Activated T-helper 2 cell treated with anti-CD3 and anti-CD28 coated beads, Interferon-gamma antibody, Interleukin-2, Interleukin-4, amounts not matched to agents 10 μg/mL and 5 μg/mL and 100 μg/mL, durations not matched to agents 14 hours and 24 hours and 36 hours (primary cell): ENCODE measurements at places on chromosomes 2 and 18. TPM values are rescaled to one million over a fixed set of nuclear protein-coding genes. Genes with fewer than 3 reads are reported as not detected.

DNA sequence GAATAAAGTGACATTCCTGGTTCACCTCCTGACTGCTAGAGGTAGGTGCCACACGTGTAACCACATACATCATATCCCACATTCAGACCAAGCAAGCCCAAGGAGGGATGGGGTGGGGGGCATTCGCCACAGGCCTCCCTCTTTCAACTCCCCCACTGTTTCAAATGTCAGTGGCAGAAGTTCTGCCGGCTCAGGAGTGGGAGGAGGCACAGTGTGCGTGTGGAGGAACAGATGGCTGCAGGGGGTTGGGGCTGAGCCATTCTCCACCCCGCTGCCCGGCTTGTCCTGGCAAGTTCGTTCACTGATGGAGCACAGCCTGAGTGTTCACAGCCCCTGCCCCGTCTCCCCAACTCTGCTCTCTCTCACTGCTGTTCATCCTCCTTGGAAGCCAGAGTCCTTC, 75.4 kb upstream of the TANC1 start:
- H3K36me3 ChIP-seq: peaks cover 5% of the 10 kb centered on the region
- H3K4me3 ChIP-seq: no peak overlapping the region
- no peak overlapping the region for H3K27ac ChIP-seq
- no peak for DNase-seq
- H3K4me1 ChIP-seq: peaks cover 3% of the 10 kb centered on the region

LAMA3 gene
- 0.05 TPM in 1 of 2 replicates, not detected in the other for total RNA-seq

DNA sequence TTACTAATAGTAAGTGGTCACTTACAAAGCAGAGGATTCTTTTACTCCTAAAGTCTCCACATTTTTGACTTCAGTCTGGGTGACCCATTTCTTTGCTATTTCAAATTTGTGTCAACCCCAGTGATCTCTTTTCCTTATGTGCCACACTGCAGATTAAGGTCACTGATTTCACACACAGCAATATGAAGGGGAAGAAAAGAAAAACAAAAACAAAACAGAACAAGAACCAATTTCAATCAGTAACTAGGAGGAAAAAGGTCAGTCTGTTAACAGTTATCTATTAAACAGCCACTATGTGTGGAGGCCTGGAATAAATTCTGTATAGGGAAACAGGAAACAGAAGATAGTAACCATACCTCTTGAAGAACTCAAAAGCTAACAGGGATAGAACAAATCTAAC, 72.0 kb upstream of the ACVR2A start:
- H3K27ac ChIP-seq: no peak overlapping the region
- H3K4me3 ChIP-seq: no peak overlapping the region
- no peaks in the 10 kb centered on the region for H3K27me3 ChIP-seq
- no peak for DNase-seq

DNA sequence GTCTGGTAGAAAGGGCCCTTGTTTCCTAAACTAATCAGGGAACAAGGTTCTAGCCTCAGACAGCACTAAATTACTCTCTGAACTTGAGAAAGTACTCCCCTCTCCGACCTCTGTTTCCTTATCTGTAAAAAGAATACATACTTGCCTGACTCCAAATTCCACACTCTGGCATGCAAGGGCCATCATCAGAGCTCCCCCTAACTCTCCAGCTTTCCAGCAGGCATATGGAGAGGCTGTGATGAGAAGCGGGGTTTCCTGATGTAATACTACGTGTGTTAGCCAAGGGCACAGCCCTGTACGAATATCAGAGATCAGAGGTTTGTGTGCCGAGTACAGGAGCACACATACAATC, 1.8 kb upstream of the EVA1A start:
- no peak overlapping the region for H3K27ac ChIP-seq
- no peak overlapping the region for H3K4me3 ChIP-seq
- H3K27me3 ChIP-seq: peaks cover 68% of the 10 kb centered on the region
- H3K36me3 ChIP-seq: no peaks in the 10 kb centered on the region
- DNase-seq: no peak

CCDC68 gene
- not detected in 2 replicates for total RNA-seq

DNA sequence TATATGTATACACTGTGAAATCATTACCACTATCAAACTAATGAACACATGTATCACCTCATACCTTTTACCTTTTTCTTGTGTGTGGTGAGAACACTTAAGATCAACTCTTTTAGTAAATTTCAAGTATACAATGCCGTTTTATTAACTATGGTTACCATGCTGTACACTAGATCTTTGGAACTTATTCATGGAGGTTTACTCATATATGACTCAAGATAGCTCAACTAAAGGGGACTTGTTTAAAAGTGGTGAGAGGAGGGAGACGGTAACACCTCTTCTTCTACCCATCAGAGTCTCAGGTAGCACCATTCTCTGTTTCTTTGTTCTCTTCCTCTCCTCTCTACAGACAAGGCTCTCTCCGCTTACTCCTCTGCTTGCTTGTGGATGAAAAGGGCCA, 36.1 kb upstream of the TMEM178A start:
- peaks cover 5% of the 10 kb centered on the region for H3K27me3 ChIP-seq
- H3K4me1 ChIP-seq: no peaks in the 10 kb centered on the region
- H3K36me3 ChIP-seq: no peaks in the 10 kb centered on the region
- no peak overlapping the region for H3K4me3 ChIP-seq
- DNase-seq: no peak

- peaks cover 9% of the 10 kb centered on the region for H3K4me1 ChIP-seq
- H3K27ac ChIP-seq: no peak overlapping the region
- H3K27me3 ChIP-seq: no peaks in the 10 kb centered on the region
- no peak overlapping the region for H3K4me3 ChIP-seq
These were observed 26.3 kb downstream of the ACSL3 start for GRCh38 chr2:222887124-222887523.

- DNase-seq: no peak
- H3K27ac ChIP-seq: no peak overlapping the region
- H3K36me3 ChIP-seq: no peaks in the 10 kb centered on the region
- no peak overlapping the region for H3K4me3 ChIP-seq
These were observed 11.8 kb upstream of the LRP1B start for GRCh38 chr2:142142595-142142994.

SPATA3 gene
- not detected in 2 replicates for total RNA-seq

DNA sequence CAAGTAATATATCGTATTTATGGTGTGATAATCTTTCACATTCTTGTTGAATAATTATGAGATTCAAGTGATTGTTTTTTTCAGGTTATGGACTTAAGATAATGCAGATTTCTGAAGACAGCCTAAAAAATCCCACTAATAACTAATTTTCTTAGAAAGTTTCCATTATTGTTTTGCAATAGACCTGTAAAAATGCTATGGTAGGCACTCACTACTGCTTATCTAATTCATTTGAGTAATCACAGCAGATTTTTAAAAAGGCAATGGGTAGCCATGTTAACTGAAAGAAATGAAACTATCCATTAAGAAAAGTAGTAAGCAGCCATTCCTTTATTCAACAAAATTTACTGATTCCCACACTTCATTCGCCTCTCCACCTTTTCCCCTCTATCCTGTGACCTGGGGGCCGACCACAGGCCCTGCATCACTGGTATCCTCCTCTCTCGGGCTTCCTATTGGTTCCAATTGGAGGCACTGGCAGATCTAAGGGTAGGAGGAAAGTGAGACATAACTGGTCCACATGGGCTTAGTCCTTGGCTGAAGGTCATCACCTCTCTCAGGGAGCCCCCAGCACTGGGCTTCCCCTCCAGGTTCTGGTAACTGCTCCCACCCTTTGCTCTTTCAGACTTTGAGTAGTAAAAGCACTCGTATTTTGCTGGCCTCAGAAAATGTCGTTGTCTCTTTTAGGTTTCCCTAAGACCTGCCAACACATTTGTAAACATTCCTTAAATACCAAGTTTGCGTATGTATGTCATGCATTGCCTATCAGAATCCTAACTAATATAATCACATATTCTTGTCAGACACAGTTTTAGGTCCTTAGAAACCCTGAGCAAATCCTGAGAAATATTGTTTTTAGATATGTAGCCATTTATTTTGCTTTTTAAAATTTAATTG, 18.5 kb downstream of the RBMS1 start:
- H3K27ac ChIP-seq: no peak overlapping the region
- H3K4me1 ChIP-seq: peaks cover 47% of the 10 kb centered on the region
- no peak overlapping the region for H3K4me3 ChIP-seq
- no peaks in the 10 kb centered on the region for H3K27me3 ChIP-seq
- no peak for DNase-seq
